ENCODE measurements at places on chromosomes 11 and 22. TPM values are rescaled to one million over a fixed set of nuclear protein-coding genes. Genes with fewer than 3 reads are reported as not detected.

MAP6 gene
- 7.1 TPM for total RNA-seq

PDE2A gene
- 25.9 TPM for total RNA-seq

LGALS12 gene
- 0.92 TPM for total RNA-seq

IRAG1 gene
- 18.0 TPM for total RNA-seq

ASCC2 gene
- 41.9 TPM for total RNA-seq

SHANK2 gene
- total RNA-seq = 4.6 TPM

GRCh38 chr22:37337204-37337943 is 55.1 kb downstream of the CYTH4 start:
- no peak for DNase-seq

- DNase-seq = no peak
These were observed 28.0 kb upstream of the CRKL start for GRCh38 chr22:20889025-20889704.

- DNase-seq = no peak
These were observed 183.2 kb upstream of the NECTIN1 start for GRCh38 chr11:119912229-119912628.

DNA sequence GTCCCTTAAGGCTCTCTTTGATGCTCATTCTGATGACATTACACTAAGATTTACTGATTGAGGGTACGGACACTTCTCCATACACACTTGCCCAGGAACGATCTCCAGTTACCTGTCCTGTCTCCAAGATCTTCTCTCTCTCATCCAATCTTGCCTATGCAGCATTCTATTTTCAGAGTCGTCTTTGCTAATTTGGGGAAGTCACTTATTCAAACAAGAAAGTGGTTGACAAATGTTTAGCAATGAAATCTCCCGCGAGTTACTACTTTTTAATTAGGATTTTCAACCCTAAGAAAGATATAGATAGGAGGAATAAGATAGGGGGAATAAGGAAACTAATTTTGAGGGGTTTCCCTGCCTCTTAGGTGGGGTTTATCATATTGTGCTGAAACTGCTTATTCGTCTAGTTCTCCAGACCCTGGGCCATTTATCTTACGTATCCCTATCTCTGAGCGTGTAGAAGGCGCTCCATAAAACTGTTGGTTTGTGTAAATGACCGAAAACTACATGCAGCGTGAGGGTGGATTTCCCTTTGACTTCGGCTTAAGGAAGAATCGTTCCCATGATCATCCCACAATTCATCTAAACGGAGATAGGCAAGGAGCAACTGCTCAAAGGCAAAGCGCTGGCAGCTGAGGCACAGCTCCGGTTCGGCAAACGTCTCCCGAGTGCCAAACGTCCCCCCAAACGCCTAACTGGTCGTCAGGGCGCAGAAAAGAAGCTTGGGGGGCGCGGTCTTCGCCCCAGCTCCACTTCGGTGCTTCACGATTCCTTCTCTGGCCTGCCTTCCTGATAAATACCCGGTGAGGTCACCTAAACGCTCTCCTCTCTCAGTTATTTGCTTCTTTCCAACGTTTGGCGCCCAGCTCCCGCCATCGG is 804 bp downstream of the APIP start:
- no peak for DNase-seq

GRCh38 chr11:2704896-2705606 is 5.3 kb upstream of the KCNQ1OT1 start:
- DNase-seq = no peak

GRCh38 chr22:48651036-48651890 is 1176.4 kb downstream of the BRD1 start:
- no peak for DNase-seq

DNA sequence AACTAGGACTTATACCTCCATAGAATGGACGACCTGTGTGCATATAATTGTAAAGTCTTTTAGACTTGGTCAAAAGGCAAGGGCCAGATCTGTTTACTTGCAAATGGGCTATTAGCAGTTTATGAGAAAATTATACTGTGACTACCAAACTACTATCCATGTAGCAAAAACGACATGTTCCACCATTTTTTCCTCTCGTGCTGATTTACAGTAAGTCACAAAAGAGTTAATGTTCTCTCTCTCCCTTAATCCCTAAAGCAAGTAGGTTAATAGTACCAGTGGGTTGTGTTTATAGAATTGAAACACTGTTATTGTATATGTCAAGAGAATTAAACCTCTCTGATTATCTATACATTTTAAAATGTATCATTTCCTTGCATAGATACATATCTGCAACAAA is 147.3 kb downstream of the MAML2 start:
- DNase-seq = no peak

- DNase-seq = peak; percentile 23
These were observed 132.9 kb downstream of the COMMD9 start for GRCh38 chr11:36156161-36156816.

Data from ovary (tissue), 10 donors.